ENCODE measurements at places on chromosomes 7 and 10.
A peak's percentile ranks its signal among the peaks of the same experiment; 100 is the strongest.

DNA sequence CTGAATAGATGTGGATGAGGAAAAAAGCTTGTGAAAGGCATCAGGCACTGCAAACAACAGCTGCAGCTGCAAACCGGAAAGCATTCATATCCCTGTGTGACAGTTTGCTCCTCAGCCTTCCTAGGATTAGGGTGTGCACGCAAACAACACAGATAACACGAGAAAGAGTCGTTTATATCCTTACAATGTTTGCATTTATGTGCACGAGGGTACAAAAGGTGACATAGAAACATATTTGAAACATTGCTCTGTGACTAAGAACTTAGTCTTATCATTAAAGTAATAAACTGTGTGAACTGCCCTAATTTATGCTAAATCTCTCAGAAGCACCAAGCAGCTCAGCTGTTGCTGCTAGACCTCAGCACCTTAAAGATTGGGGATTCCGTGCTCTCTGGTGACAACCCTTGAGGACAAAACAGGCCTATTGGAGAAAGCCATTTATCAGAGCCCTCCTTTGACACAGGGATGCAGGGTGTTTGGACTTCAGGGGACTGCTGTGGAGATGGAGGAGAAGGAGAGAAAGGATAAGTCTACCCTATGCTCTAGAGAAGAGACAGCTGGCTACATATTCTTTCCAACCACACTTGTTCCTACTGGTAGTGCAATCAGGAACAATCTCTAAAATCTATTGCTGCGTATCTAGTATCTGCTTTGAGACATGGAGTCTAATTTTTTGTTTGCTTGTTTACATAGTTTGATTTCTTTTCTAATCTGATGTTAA lies 176.2 kb downstream of the GNAT3 start:
- DNase-seq: no peak

DNA sequence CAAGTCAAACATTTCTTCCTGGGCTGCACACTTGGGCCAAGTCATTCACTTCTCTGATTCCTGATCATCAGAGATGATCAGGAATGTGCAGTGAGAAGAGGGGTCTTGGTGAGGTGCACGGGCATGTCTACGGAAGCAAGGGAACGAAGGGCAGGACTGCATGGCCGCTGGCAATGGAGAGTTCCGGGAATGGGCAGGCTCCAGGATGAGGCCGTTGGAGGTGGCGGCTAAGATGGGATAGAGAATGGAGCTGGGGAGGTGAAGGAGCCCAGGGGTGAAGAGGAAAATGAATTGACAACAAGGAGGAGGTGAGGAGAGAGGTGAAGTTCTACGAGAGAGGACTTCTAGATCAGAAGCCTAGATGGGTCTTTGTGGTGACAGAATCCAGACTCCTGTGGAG lies 260.0 kb downstream of the GRID1 start:
- DNase-seq: no peak

- no peak for DNase-seq
Observed at GRCh38 chr7:139111147-139111546, 1.6 kb upstream of the ZC3HAV1 start.

- DNase-seq: no peak
Observed at GRCh38 chr7:70608229-70608628, 523.7 kb upstream of the GALNT17 start.

DNA sequence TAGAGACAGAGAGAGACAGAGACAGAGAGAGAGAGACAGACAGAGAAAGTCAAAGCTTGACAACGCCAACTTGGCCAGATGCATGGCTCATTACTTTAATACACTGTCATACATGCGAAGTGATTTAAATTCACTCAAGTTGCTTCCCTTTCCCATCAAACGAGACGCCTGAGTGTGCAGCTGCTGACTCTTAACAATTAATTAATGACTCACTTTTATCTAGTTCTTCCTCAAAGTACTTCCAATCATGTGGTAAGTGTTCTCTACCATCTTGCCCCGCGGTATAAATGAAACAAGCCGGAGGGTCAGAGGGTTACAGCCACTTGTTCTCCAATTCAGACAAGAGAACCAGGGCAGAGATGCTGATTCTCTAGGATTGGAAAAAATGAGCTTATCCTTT lies 90.8 kb downstream of the SFMBT2 start:
- no peak for DNase-seq

GRCh38 chr10:105807935-105808587 lies 1167.0 kb downstream of the SORCS3 start:
- no peak for DNase-seq

GRCh38 chr7:116588225-116588624 lies 63.4 kb downstream of the CAV1 start:
- DNase-seq: peak; percentile 83

- DNase-seq: no peak
Observed at GRCh38 chr7:85324145-85324799, 137.4 kb upstream of the SEMA3D start.

DNA sequence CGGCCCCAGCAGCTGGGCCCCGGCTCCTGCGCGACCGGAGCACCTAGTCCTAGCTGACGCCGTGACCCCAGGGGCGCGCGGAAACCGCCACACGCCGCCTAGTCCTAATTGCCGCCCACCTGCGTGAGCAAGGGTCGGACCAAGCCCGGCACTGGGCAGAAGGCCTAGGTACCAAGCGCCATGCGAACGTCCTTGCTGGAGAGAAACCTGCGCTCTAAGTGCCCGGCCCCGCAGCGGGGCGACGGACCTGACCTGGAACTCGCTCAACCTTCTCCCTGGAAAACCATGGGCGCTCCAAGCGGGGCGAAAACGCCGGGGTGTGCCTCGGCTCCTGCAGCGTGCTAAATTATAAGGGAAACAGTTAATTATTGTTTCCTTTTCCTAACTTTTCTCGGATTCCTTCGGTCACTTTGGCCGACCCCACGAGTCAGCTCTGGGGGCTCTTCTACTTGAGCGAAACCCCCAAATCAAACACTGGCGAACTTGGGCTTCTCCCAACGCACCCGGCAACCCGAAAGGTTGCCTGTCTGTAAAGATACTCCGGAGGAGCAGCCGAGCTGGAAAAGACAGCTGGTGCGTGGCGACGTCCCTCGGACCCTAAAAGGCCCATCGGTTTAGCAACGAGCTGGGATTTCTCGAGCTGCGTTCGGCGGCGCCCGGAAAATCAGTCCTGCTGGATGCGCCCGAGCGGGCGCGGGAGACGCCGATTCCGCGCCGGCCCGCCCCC lies 5.3 kb upstream of the EBF3 start:
- no peak for DNase-seq

- DNase-seq: peak; percentile 20
Observed at GRCh38 chr7:18361756-18362155, 133.8 kb upstream of the HDAC9 start.

DNA sequence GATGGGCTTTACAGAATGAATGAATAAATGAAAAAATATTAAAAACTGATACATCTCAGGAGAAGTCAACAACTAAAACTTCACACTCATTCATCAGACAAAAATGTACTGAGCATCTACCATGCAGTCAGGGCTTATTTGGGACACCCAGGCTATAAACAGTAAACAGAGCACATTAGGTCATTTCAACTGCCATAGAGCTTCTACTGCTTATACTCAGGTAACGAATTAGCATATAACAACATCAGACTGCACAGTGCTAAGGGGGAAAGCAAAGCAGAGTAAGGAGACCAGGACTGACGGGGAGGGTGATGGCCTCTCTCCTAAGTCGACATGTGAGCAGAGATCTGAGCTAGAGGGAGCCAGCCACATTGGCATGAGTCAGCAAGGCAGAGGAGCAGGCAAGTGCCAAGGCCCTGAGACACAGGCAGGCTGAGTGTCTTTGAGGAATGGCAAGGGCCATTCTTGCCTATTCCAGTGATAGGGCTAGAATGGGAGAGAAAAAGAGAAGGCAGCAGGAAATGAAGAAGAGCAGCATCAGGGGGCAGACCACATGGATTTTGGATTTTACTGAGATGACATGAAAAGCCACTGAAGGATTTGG lies 528.9 kb downstream of the PARD3 start:
- DNase-seq: peak; percentile 23
